ENCODE measurements at places on chromosomes 13 and 19.
A peak's percentile ranks its signal among the peaks of the same experiment; 100 is the strongest.

DNA sequence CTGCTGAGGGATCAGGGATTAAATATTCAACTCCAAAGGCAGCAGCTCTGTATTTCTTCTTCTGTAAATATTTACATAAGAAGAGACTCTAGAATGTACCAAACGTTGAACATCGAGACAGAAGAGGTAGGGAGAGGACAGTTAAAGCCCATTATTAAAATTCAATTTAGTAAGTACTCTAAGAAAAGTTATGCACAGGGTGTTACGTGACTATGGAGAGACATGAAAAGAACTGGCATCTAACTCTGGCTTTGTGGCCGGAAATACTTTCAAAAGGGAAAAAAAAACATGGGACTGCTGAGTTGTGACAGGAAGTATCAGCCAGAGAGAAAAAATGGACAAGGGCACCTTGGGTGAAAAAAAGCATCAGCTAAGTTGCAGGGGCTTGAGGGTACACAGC is 36.7 kb downstream of the LNX2 start:
- H3K27ac ChIP-seq: no peak overlapping the region
- no peaks in the 10 kb centered on the region for H3K27me3 ChIP-seq
- peaks cover 16% of the 10 kb centered on the region for H3K4me1 ChIP-seq
- peaks cover 3% of the 10 kb centered on the region for H3K36me3 ChIP-seq
- no peak for DNase-seq

DNA sequence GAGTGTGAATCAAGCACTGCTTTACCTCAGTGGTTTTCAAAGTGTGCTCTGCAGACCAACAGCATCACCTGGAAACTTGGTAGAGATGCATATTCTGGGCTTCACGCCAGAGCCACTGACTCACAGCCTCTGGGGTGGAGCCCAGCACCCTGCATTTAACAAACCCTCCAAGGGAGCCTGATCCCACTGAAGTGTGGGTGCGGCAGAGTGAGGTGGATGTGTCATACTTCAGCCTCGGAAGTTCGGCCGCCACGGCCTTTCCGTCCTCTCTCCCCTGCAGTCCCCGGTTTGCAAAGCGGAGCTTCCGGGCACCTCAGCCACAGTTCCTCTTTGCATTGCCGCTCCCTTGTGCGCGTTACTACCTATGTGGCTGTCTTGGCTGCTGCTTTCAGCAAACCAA is 33.3 kb upstream of the MICU2 start:
- H3K27me3 ChIP-seq: no peaks in the 10 kb centered on the region
- no peaks in the 10 kb centered on the region for H3K36me3 ChIP-seq
- peak; percentile 95 for DNase-seq
- no peak overlapping the region for H3K4me3 ChIP-seq
- H3K4me1 ChIP-seq: peaks cover 36% of the 10 kb centered on the region

DNA sequence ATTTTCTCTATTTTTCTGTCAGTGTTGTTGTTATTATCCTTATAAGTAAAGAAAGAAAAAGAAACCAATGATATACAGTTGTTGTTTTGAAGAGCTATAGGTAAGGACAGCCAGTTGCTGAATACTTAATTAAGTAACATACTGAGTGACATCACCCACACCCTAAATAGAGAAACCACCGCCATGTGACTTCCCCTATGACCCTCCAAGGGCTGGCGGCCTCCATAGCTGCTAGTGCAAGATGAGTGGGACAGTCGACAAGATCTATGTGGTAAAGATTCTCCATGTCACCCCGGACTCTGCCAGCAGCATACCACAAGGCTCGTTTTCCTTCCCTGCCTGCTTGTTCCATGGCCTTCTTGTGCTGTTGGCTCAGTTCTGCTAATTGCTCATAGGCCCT is 221.1 kb downstream of the DNAJC15 start:
- H3K36me3 ChIP-seq: no peaks in the 10 kb centered on the region
- DNase-seq: no peak
- H3K27me3 ChIP-seq: no peaks in the 10 kb centered on the region
- peaks cover 17% of the 10 kb centered on the region for H3K4me1 ChIP-seq
- H3K4me3 ChIP-seq: no peak overlapping the region
- H3K27ac ChIP-seq: no peak overlapping the region

DNA sequence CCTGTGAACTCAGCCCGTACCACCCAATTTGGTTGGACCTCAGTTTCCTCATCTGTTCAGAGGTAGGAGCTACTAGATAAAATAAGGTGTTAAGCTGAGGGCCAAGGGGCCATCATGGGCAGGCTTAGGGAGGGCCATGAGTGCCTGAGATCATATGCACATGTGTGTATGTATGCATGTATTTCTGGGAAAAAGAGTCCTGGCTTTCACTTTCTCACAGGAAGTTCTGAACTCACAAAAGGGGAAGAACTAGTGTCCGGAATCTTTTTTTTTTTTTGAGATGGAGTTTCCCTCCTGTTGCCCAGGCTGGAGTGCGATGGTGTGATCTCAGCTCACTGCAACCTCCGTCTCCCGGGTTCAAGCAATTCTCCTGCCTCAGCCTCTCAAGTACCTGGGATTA is 18.9 kb downstream of the TGFB1 start:
- H3K27ac ChIP-seq: no peak overlapping the region
- no peak overlapping the region for H3K4me3 ChIP-seq
- DNase-seq: no peak
- H3K4me1 ChIP-seq: no peaks in the 10 kb centered on the region
- peaks cover 6% of the 10 kb centered on the region for H3K36me3 ChIP-seq

- no peak for DNase-seq
- no peaks in the 10 kb centered on the region for H3K36me3 ChIP-seq
- peaks cover 21% of the 10 kb centered on the region for H3K4me1 ChIP-seq
- H3K4me3 ChIP-seq: no peak overlapping the region
- peaks cover 3% of the 10 kb centered on the region for H3K27me3 ChIP-seq
- no peak overlapping the region for H3K27ac ChIP-seq
Measured at GRCh38 chr13:110132225-110132982, 174.6 kb downstream of the COL4A1 start.

- H3K36me3 ChIP-seq: no peaks in the 10 kb centered on the region
- H3K4me3 ChIP-seq: no peak overlapping the region
- peaks cover 7% of the 10 kb centered on the region for H3K27me3 ChIP-seq
- no peaks in the 10 kb centered on the region for H3K4me1 ChIP-seq
Measured at GRCh38 chr13:45602183-45603170, 13.1 kb downstream of the ERICH6B start.

GRCh38 chr19:33443638-33444561 is 70.4 kb downstream of the CEBPG start:
- no peaks in the 10 kb centered on the region for H3K27me3 ChIP-seq
- H3K4me3 ChIP-seq: no peak overlapping the region
- no peak for DNase-seq
- H3K36me3 ChIP-seq: peaks cover 3% of the 10 kb centered on the region

DNA sequence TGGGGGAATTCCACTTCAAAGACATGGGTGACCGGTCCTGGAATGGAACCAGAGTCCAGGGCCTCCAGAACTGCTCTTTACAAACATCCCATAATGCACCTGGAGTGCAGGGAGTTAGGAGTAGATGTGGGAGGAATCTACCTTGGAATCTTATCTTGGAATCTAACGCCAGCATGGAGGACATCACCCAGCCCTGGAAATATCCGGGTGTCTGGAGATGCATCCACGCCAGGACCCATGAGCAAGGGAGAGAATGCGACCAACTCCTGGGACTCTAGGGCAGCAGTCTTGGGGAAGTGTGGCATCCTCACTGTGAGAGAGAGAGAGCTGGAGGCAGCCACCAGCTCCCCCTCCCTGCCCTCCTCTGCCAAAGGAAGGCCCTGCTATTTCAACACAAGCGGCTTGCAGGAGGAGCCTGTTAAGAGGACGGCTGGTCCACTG is 211.8 kb downstream of the UQCRFS1 start:
- H3K4me1 ChIP-seq: no peaks in the 10 kb centered on the region
- no peak for DNase-seq
- H3K27me3 ChIP-seq: no peaks in the 10 kb centered on the region
- H3K4me3 ChIP-seq: no peak overlapping the region
- H3K27ac ChIP-seq: no peak overlapping the region

DNA sequence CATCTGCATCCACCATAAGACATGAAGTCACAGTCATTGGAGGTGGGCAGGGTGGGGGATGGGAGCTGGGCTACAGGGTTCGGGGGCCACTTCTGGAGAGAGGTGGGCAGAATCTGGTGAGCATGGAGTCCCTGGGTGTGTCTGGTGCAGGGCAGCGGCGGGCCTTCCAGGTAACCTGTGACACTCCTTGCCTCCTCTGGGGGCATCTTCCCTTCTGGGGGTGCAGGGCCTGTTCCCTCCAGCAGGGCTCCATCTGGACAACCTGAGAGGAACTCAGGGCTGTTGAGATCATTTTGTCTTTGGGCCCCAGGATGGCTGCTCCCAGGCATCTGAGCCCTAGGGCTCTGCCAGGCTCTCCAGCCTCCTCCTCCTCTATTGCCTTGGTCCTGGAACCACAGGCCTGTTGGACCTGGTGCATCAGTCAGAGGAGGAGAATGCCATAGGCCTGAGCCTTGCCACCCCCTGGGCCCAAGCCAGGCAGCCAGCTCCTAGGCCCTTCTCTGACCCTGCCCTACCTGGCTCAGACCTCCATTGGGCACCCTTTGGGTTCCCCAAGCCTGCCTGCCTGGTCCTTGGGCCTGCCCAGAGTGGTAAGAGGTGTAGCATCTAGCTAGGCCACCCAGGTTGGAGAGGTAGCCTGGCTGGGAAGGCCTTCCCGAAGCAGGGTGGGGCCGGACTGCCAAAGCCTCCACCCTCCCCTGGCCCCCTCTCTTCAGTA is 13.4 kb downstream of the LYL1 start:
- DNase-seq: no peak
- H3K36me3 ChIP-seq: peaks cover 4% of the 10 kb centered on the region
